Pulmonary artery endothelial cell (primary cell): ENCODE measurements at places on chromosomes 11 and 22.
A peak's percentile ranks its signal among the peaks of the same experiment; 100 is the strongest.

DNA sequence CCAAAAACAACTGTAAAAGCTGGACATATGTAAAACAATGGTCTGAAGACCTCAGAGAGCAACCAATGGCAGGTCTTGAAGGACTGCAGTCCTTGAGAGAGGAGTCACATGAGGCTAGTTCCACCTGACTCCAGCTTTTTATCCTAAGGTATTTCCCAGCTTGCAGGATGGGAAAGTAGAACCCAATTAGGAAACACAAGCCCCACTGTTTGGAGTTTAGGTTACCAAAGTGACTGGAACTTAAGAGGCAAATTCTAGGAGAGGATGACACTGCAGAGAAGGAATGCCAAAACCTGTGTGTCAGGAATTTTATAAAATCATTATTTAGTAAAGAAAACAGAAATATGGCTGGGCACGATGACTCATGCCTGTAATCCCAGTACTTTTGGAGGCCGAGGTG lies 18.4 kb downstream of the OR2AT4 start:
- no peak for DNase-seq

- no peak for DNase-seq
These were observed 113.2 kb downstream of the FANCF start for GRCh38 chr11:22512457-22512856.

- no peak for DNase-seq
These were observed 1152.1 kb downstream of the TBC1D22A start for GRCh38 chr22:47914481-47915097.

GRCh38 chr11:66072518-66072917 lies 2.4 kb downstream of the PACS1 start:
- no peak for DNase-seq

- no peak for DNase-seq
These were observed 18.3 kb upstream of the SLC5A1 start for GRCh38 chr22:32024796-32025195.

- peak; percentile 50 for DNase-seq
These were observed at the start of gene RRAS2 for GRCh38 chr11:14358729-14359439. RRAS2 (minus strand) TSS chr11:14359183; CDS start chr11:14358870, 313 bp downstream.

DNA sequence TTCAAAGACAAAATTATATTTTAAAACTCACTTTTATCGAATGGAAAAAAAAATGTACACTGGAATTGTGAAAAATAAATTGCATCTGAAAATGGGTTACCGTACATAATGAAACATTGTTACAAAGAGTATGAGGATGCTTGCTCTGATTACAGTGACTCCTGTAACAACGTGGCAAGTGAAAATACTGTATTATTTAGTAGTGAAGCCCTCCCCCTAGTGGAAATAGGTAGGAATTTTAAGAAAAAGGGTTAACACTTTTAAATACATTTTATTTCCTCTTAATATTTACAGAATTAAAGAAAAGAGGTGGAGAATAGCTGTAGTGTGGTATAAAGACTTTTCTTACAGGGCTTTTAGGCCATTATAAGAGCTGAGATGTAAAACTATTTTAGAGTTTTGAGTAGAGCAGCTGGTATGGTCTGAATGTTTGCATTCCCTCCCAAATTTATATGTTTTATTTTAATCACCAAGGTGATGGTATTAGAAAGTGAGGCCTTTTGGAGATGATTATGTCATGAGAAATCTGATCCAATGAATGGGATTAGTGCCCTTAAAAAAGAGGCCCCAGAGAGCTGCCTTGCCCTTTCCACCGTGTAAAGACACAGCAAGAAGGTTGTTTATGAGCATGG lies 25.2 kb downstream of the FAM76B start:
- no peak for DNase-seq

DNA sequence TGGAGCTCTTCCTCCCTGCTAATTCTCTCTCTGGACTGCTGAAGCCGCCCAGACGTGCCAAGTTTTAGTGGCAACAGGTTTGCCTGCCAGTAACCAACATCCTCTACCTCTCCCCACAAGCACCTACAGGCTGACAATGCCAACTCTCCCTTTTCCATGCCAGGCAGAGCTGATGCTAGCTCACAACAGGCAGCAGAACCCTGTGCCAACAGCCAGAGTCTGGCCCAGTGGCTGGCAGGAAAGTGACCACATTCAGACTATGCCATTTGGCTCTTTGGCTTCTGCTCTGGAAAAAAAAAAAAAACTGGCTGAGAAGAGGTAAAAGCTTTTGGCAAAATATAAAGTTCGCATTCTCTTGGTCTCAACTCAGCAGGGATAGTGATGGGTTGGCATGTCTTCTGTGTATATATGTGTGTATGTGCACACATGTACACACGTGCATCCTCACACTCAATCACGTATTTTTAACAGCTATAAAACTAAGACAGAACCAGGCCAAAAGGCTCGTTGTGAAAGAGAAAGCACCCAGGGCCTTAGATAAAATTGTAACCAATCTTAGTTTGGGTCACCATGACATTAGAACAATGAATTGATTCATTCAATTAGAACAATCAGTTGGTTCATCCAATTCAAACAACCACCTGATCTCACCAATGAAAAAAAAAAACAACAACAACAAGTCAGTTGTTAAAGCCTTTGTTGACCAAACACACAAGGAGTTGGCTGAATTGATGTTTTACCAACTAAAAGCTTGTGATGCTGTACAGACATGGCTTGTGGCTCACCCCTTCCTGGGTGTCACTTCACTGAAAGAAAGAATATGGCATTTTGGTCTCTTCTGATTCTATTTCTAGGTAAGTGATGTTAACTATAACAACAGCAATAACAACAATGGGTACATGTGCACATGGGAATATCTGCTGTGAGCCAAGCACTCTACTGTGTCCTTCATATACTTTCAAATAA lies 48.6 kb downstream of the TRIM29 start:
- DNase-seq: no peak

DNA sequence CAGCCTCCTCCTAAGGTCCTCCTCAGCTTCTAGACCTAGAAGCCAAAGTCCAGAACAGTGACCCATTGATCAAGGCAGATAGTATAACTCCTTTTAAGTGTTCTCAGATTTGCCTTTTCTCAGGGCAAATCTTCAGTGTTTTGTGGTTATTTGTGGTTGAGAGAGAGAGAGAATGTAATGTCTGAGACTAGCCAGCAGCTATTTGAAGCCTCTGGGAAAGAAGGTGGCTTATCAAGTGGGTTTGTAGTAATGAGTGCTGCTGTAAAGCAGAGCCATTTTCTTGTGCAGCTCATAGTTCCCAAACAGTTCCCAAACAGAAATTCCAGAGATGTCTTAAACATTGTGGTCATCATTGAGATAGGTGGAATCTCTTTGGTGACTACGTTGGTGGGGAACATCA lies 89.5 kb downstream of the RNF169 start:
- no peak for DNase-seq

DNA sequence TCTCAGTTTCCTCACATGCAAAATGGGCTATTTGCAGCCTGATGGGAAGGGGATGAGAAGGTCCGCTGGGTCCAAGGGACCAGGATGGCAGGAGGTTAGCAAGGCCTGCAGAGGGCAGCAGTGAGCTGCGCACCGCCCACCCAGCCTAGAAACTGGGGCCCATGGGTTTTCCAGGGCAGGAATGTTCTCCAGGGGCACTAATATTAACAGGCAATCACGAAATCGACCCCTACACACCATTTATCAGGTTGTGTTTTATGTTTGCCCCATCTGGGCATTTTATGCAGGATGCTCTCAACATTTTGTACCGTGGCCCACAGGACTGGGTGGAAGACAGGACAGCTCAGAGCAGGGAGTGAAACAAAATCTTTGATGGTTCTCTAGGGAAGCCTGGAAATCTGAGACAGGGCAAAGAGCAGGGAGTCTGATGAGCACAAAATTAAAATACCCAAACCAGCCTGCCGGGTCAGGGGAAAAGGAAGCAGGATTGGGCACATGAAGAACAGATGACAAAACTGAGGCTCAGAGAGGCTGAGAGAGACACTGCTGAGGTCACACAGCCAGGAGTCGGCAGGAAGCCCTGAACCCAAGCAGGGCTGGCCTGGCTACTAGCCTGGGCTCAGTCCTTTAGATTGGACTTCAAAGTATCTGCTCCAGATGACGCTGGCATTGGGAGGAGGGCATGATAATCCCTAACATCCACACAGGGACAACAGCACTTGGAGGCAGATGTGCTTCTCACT lies 1.6 kb upstream of the BCR start:
- no peak for DNase-seq

DNA sequence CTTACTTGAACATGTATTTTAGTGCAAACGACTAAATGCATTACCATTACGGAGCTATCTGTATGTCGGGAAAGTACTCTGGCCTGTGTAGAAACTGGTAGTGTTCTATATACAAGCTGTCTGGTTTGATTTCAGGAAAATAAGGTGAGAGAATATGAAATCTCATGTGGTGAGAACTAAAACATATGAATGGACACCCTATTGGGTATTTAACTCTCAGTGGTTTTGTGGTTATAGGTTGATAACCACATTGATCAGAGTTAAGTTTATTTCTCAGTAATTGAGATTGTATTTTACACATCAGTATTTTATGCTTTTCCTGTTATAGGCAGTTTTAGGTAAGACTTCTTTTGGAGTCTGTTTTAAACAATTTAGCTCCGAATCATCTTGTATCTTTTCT lies 10.4 kb downstream of the ANO5 start:
- DNase-seq: no peak

DNA sequence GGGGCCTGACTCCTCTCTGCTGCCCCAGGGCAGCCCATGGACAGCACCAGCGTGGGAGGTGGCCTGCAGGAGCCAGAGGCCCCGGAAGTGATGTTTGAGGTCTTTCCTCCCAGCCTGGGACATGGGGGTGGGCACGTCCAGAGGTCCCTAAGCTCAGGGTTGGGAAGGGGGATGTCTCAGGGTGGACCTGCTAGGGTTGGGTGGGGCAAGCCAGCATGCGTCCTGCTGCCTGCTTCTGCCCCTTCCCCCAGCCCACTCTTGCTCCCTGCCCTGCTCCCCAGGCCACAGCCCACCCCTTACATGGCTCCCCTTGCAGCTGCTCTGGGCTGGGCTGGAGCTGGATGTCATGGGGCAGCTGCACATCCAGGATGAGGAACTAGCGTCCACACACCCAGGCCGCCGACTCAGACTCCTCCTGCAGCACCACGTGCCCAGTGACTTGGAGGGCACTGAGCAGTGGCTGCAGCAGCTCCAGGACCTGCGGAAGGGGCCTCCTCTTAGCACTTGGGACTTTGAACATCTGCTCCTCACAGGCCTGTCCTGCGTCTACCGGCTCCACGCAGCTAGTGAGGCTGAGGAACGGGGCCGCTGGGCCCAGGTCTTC lies 1.3 kb downstream of the FAM180B start:
- DNase-seq: no peak

GRCh38 chr11:2205981-2206690 lies 34.5 kb upstream of the TH start:
- DNase-seq: no peak

DNA sequence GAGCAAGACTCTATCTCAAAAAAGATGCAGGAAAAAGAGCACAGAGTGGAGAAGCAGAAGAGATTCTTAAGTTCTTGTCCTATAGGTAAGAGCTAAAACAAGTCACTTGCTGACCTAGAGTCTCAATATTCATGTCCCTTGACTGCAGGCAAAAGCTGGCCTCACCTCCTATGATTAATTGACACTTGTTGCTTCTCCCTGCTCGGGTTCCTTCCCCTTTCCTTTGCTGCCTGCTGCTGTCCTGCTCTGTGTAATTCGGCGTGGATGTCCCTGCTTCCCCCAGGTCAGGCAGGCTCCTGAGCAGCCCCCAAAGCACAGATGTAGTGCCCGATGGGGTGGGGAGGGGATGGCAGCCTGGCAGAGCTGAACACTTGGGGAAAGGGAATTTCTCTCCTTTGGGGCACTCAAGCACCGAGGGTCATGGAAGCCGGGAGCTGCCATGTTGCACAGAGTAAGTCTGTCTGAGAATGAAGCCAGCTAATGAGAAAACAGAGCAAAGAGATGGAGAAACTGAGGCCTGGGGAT lies 60.8 kb upstream of the NUP50 start:
- no peak for DNase-seq

DNA sequence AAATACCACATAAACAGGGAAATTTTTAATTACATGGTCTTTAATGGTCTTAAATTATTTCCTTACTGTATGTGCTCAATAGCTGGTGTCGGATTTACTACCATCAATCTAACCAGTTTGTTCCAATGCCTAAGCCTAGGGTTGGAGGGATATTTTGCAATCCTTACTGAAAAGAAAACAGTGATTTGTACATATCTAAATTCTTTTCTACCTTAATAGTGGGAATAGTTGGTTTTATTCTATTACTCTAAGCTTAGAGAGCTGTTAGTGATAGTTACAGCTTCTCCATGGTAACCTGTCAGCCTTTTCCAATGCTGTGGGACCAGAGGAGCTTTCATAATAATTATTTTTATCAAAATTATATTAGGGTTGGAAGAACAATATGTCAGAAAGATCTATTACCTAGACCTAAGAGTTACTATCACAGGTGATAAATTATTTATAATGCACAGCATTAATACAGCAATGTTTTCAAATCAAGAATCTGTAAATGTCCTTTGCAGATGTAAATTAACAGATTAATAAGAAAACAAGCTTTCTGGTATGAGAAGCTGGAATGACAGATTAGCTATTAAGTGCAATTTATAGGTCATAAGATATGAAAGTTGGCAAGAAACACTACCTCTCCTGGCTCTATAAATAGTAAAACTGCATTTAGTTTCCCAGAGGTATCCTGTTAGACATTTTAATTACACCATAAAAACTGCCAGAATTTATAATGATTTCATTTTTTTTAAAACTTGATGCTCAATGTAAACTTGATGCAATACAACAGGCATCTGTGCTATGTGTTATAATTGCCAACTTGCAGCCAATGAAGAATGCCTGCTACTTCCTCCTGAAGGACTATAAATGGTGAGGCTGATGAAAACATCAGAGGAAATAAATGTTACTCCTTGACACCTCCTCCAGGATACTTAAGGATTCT lies 262.0 kb upstream of the PITPNB start:
- no peak for DNase-seq

GRCh38 chr11:60996381-60997138 lies 25.1 kb downstream of the CD6 start:
- DNase-seq: no peak

DNA sequence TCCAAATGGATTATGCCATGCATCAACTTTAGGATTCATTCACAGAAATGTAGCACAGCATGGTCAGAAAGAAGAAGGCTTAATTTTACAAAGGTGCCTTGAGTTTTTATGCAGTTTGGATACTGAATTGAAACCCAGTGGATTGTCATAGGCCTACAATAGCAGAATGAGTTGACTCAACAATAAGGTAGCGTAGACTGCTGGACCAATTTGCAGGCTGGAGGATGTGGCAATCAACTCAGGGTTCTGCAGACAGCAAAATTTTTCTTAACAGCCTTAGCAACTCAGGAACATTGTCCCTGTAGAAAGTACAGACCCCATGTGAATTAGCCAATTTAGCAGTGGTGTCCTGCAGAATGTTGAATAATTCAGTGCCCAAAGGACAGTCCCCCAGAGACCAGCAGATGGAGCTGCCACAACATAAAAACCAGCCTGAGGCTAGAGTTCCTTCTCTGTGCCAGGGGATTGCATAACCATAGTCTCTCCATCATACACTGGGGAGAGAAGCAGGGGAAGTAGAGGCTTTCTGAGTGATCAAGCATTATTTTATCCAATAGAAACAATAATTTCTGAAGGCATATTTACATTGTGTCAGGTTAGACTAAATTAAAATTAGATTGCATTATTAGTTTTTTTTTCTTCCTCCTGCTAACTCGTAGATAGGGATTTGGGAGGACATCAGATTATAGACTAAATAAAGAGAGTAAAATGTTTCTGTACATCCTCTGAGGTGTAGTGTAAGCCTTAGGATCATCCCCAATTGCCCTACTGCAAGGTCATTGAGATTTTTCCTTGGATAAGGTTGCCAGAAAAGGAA lies 20.3 kb upstream of the MRPL17 start:
- DNase-seq: no peak
